Body of pancreas (tissue), 4 donors: ENCODE measurements at places on chromosomes 2 and 18.

DNA sequence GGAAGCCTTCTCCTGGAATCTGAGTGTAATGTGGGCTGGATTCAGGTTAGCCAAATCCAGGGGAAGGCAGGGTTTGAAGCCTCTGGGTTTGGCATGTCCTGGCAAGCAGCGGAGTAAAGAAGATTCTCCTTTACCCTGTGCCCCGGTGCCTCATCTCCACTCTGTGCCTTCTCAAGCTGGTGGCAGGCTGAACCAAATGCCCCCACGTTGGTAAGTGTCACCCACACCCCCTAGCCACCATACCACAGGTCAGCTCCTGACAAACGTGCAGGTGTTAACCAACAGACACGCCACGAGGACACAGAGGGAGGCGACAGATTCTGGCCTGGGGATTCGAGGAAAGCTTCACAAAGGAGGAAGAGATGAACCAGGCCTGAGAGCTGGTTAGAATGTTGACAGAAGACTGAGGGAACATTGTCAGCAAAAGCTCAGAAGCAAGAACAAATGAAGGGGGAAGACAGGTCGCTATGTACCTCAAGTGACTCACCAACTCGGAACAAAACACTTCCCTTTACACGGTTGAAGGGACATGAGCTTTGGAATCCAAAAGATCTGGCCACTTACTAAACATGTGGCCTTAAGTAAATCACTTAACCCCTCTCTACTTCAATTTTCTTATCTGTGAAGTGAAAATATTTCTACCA lies 85.2 kb upstream of the LCLAT1 start:
- DNase-seq, result no peak

GRCh38 chr2:42095923-42096408 lies 48.1 kb downstream of the PKDCC start:
- peak; percentile 84 for DNase-seq

GRCh38 chr2:575030-575726 lies 102.0 kb downstream of the TMEM18 start:
- no peak for DNase-seq

DNA sequence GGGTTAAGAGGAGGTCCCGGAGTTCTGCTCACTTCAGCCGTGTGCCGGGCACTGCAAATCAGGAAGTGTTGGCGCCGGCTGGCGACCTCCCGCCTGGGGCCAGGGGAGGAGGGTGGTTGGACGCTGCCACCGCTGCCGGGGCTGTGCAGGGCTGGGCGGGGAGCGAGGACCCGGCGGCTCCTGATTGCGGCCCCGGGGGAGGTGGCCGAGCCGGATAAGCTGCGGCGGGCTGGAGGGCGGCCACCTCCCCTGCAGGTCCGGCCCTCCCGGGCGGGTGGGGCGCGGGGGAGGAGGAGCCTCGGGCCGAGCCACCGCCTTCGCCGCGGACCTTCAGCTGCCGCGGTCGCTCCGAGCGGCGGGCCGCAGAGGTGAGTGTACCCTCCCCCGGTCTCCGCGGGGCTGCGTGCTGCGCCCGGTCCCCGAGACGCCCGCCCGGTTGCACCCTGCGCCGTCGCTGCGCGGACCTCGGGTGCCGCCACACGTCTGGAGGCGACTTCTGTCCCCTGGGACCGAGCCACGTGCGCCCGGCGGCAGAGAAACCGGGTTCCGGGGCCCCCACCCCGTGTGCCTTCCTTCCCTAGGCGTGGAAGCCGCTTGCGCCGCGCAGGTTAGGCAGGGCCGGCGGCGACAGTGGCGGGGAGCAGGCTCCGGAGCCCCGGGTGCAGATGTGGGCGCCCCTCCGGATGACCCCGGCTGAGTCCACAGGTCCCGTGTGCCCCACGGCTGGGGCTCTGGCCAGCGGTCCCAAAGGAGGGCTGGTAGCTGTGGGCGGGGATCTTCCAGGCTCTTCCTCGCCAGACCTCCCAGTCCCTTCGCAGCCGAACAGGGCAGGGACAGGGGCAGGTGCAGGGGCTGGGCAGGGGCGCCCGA lies at the start of gene STEAP3:
Gene STEAP3 (plus strand): TSS at position 314 of the 870 bp plus-strand sequence. CDS start 7,179 bp downstream, outside the sequence.
- peak; percentile 92 for DNase-seq

DNA sequence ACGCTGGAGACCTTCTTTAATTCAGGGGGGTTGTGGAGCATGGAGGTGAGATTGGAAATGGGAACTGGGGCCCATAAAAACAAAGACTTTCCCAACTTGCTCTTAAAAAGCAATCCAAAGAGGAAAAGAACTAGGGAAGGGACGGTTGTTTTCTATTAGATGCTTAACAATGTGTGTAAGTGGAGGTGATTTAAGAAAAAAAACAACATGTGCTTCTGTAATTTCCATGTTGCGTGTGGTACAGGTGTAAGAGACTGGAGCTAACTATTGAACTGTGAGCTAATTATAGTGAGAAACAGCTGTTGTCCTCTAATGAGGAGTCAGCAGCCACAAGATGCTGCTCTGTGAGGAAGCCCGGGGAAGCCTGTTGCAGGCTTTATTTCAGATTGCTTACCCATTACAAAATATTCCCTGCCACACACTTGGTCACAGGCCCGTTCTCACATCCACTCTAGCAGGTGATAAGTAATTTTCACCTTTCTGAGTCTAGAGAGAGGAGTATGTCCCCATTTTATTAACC lies 280.6 kb upstream of the PARD3B start:
- no peak for DNase-seq

GRCh38 chr2:177193240-177193639 lies 19.4 kb upstream of the HNRNPA3 start:
- DNase-seq, result no peak

DNA sequence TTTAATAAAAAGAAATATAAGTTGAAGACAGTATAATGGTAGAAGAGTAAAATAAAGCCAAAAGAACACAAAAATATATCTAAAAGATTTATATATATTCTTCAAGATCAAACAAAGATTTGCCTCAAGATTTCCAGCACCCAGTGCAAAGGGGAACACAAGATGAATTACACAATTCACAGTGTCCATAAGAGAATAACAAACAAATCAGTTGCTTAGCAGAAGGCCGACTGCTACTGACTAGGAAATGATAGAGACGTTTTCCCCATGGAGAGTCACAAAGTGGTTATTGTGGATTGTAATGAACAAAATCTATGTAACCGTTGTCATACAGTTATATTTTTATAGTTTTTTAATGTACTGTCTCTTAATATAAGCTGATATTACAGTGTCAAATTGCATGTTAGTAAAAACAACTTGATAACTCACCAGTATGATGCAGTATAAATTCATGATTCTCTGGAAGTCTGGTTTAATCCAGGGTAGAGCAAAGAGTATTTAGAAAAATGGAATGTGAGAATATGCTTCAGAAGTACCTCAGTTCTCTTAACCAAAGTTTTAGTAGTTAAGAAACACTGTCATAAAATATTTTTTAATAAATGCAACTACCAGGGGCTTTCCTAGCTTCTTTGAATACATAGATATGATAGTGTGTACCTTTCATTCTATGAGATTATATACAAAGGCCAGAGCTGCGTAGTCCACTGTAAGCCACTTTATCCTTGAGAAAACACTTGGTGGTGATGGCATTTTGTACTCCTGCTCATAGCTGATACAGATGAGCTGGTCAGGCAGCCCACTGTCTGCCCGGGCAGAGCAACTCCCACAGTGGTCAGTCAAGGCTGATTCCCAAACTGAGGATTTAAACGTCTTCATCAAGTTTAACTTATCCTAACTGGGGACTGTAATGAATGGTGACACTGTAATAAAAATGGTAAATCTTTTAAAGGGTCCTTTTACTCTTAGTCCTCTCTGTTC lies 180.5 kb upstream of the DTNA start:
- DNase-seq, result no peak

GRCh38 chr2:170813611-170814532 lies 2.8 kb upstream of the GAD1 start:
- DNase-seq, result no peak

GRCh38 chr2:237120916-237121315 lies 35.2 kb downstream of the COPS8 start:
- DNase-seq, result no peak

GRCh38 chr2:1973636-1974035 lies 229.3 kb upstream of the PXDN start:
- no peak for DNase-seq

DNA sequence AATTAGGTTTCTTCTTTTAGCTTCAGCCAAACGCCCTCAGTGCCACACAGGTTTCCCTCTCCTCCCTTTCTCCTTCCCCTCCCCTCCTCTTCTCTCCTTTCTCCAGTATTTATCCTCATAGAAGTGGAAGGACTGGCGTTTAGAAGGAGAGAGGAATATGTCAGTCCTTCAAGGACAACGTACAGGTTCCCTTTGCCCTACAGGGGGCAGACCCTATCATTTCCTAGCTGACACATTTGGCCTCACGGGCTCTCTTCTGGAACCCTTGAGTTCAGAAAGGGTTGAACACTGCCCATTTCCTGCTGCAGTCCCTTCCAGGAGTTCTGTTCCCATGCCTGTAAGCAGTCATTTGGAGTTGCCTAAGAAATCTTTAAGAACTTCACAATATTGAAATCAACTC lies 46.1 kb downstream of the CDCA7 start:
- DNase-seq, result no peak

DNA sequence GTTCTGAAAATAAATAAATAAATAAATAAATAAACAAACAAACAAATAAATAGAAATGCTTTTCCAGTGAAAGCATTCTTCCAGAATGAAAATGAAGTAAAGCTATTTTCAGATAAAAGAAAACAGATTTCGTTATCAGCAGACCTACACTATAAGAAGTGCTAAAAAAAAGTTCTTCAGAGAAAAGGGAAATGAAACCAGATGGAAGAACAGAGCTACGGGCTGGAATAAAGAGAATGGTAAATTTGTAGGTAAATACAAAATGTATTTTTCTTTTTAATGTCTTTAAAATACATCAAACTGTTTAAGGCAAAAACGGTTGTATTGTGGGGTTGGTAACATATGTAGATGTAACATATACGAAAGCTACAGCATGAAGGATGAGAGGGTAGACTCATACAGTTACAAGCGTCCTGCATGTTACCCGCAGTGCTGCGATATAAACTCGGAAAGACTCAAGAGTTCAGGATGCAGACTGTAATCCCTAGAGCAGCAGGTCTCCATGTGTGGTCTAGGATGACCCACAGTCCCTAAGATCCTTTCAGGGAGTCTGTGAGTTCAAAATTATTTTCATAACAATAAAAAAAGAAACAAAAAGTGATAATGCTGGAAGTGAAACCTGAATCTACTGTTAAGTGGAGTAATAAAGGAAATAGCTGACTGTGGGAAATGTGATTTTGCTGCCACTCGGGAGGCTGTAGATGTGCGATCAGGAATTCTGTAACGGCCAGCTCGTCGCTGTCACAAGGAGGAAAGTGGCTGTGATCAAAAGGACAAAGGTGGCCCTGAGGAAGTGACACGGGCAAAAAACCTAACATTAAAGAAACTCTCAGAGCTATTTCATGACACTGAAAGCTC lies 5.3 kb upstream of the RAB12 start:
- no peak for DNase-seq

DNA sequence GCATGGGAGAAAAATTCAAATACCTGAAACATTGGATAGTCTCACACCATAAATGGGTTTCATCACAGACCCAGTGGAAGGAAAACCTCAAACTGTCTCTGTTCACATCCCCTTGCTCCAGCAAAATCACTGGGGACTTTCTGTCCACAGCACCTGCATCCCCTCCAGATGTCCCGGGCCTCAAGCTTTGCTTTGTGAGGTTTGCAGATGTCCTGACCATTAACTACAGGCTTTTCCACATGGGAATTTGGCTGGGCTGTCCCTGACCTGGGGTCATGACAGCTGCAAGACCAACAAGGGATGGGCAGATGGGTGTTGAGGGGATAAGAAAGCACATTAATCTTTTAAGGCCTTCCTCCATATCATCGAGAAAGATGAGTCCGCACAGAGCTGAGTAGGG lies 427.9 kb downstream of the TXNL1 start:
- no peak for DNase-seq

DNA sequence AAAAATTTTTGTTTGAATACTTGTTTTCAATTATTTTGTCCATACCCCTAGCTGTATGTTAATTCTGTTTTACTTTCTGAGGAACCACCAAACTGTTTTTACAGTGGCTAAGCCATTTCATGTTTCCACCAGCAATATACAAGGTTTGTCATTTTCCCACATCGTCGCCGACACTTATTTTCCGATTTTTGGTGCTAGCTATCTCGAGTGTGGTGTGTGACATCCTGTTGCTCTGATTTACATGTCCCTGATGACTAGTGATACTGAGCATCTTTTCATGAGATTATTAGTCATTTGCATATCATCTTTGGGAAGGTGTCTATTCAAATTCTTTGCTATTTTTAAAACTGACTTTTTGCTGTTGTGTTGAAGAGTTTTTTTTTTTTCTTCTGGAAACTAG lies 7.2 kb upstream of the GPC1 start:
- no peak for DNase-seq

GRCh38 chr2:28469304-28469703 lies 26.6 kb upstream of the PLB1 start:
- DNase-seq, result no peak

- no peak for DNase-seq
Measured at GRCh38 chr18:56323673-56324072, 314.7 kb downstream of the TXNL1 start.

DNA sequence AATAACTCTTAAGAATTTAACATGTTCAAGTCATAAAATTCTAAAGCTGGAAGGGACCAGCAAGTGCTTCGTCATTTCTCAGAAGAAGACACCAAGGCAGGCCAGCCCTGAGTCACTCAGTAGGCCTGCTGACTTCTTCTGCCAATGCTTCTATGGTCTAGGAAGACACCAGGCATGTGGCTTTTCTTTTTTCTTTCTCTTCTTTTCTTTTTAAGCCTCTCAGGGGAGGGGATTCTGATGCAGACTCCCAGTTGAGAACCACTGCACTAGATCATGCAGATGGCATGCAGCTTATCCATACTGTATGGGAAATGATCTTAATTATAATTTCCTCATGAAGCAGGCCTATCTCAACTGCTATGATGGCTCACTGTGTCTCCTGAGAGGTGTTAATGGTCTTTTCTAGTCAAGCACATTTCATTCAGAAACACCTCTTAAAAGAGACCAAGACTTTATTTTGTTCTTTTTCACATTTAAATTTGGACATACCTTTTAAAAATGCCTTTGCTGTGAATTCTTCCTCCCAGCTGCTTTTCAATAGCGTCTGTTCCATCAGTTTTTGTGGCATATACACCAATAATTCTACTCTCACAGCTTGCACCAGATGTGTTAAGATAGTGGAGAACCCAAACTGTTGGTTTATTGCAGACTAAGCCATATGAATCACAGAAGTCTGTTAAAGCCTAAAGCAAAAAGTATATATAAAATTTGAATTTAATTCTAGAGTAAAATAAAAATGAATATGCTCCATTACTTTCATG lies 11.3 kb downstream of the KCTD18 start:
- DNase-seq, result no peak

GRCh38 chr2:25386971-25387875 lies 45.5 kb upstream of the DNMT3A start:
- no peak for DNase-seq

DNA sequence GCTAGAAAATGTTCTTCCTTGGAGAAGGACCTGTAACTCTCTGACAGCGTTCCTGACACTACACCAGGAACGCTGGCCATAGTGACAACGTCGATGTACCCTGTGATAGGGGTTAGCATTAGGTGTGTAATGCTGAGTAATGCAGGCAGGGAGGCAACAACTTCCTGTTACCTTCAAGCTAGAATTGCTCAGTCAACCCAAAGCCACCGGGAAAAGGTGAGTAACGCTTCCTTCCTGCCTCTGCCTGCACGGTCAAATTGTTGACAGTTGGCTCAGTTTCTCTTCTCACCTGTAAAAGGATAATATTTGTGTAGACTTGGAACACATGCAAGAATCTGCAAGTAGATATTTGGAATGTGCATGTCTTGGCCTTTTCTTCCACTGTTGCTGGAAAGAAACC lies 12.7 kb downstream of the FAM110C start:
- DNase-seq, result peak; percentile 52
